ENCODE measurements at places on chromosomes 12 and 14. TPM values are rescaled to one million over a fixed set of nuclear protein-coding genes. Genes with fewer than 3 reads are reported as not detected.
A peak's percentile ranks its signal among the peaks of the same experiment; 100 is the strongest.

GRCh38 chr14:59274991-59275391 is 86.5 kb downstream of the DAAM1 start:
- DNase-seq, result peak; percentile 19

GRCh38 chr12:61018571-61018970 is 1241.6 kb upstream of the USP15 start:
- DNase-seq, result no peak

DNA sequence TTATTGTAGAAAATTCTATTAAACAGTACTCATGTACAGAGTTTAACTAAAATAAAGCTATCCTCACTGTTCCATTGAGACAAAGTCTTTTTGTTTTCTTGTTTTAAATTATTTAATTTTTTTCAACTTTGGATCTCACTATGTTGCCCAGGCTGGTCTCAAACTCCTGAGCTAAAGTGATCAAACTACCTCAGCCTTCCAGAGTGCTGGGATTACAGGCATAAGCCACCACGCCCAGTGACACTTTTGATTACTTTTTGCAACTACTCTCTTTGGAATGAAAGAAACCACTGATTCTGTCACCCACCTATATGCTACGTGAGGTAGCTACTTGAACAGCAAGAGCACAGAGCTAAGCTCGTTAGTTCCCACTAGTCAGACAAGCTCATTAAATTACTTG is 17.1 kb downstream of the ZFC3H1 start:
- no peak for DNase-seq

DNA sequence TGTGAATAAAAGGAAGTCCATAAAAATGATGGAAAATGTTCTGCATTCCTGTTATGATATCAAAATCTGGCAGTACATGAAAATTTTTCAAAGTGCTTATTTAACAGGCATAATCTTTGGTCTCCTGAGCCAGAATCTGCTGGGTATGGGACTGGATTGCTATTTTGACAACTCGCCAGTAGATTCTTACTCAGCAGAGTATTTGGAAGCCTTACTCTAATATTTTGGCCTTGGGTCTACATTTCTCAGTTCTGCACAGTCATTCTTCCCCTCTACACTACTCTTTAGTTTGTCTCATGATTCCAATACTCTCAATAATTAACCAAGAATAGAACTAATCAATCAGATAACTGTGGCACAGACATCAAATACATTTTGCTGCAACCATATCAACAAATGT is 1.1 kb upstream of the SLCO1B1 start:
- no peak for DNase-seq

DNA sequence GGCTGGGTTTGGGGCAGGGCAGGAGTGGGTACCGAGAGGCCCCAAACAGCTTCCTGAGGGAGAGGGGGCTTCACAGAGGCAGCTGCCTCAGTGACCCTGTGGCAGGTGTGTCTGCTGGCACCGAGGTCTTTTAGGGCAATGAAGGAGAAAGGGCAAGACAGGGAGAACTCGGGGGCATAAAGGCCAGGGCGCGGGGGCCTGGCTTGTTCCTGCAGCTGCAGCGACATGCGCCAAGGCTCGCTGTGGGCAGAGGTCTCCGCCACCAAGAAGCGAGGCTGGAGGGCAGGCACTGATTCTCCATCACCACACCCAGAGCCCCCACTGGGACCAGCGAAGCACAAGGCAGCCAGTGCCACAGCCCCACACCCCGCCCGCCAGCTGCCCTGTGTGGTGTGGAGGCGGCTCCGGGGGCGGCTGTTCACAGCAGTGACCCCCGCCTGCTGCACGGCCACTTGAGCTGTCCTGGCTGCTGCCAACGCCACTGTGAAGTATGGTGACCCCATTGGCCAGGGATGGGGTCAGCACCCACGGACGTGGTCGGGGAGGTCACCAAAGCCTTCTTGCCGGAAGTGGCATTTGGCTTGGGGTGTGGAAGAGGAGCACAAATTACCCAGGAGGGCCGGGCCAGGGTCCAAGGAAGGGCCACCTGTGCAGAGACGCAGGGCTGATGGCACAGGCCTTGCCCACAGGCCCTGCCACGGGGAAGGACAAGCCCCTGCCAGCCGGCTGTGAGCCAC is 16.4 kb downstream of the BAG5 start:
- no peak for DNase-seq

DNA sequence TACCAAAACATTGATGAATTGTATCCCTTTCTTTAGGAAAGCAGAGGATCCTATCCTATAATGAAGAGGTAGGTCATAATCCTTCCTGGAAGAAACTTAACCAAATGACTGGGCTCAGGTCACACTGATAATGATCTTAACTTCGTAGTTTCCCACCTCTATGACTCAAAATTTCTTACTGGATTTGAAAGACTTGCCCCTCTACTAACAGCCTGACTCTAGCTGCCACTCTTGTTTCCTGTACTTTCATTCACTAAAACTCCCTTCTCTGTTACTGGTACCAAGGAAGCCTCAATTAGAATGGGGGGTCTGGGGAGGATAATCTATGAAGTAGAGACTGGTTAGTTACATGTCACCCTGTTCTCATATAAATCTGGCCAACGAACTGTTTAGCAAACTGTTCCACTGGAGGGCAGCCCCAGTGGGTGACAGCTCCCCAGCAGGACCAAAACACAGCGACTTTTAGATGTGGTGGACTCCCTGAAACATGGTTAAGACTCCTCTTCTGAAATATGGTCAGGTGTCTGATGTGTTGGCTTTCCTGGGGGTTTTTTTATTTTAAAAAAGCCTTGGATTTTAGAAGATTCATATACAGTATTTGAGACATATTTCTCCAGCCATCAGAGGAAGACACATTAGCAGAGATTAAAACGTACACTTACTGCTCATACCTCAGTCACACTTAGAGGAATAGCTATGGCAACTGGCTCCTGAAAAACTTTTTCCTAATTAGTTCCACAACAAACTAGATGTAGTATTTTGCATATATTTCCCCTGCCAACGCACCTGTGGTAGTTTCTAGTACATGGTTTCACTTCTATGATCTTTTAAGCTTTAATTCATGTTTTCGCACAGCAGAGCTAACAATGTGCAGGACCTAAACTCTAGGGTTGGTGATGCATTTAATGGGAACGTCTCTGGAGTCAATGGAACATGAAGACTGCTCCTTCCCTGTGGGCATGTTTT is 72.3 kb downstream of the ACADS start:
- DNase-seq, result no peak

DNA sequence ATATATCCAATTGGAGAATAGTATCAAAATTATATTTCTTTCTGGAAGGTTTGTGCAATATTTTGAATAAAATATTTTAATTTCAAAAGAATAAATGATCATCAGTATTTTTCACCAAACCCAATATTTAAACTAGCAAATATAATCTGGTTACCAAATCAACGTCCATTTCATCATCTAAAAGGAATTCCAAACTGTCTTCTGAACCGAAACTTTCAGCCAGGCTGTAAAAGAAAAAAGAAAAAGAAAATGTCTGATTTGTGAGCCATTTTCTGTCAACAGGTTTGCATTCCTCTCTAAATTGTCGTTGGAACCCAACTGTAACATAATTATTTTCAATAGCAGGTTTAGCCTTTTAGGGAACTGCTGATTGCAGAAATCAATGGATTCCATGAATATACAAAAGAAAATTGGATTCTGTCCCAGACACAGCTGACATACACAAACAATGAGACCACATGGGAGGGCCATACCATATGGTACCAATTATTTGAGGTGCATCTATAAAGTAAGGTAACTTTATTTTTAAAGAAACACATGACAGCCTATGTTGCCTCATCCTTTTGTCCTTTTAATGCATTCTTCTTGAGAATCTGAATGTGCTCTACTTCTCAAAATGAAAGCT is 22.7 kb downstream of the SNRPF start:
- no peak for DNase-seq

- no peak for DNase-seq
Measured at GRCh38 chr12:116564080-116564479, 4.9 kb downstream of the MAP1LC3B2 start.

SAMD15 gene
- total RNA-seq, result 0.25 TPM

TMEM132D gene
- total RNA-seq, result not detected

TSPAN19 gene
- not detected for total RNA-seq

BMP4 gene
- total RNA-seq, result 0.58 TPM

NGB gene
- not detected for total RNA-seq
